ENCODE measurements at places on chromosomes 3 and 15. TPM values are rescaled to one million over a fixed set of nuclear protein-coding genes. Genes with fewer than 3 reads are reported as not detected.

P3H2 gene
- 8.3 TPM for total RNA-seq

ATP1B3 gene
- 46.6 TPM for total RNA-seq

MST1R gene
- 0.72 TPM for total RNA-seq

GOLGA8G gene
- not detected for total RNA-seq

TTC23 gene
- 21.7 TPM for total RNA-seq

PLA2G4D gene
- total RNA-seq = not detected

CAV3 gene
- total RNA-seq = not detected

PIAS1 gene
- total RNA-seq = 29.0 TPM

PLA2G4B gene
- 0.72 TPM for total RNA-seq

LXN gene
- total RNA-seq = 114 TPM

IMPG2 gene
- total RNA-seq = 0.36 TPM

ZIC4 gene
- total RNA-seq = 0.29 TPM

GREM1 gene
- total RNA-seq = 457 TPM

EPB42 gene
- total RNA-seq = not detected

TIMP4 gene
- 2.4 TPM for total RNA-seq

HYAL1 gene
- under 0.01 TPM for total RNA-seq

TTLL13 gene
- total RNA-seq = under 0.01 TPM

CD200R1L gene
- not detected for total RNA-seq

UBP1 gene
- 77.4 TPM for total RNA-seq

KIAA1143 gene
- total RNA-seq = 31.8 TPM

ANKRD34C gene
- not detected for total RNA-seq

RPL15 gene
- total RNA-seq = 1,871 TPM

MEX3B gene
- 11.2 TPM for total RNA-seq

SRGAP3 gene
- 4.7 TPM for total RNA-seq

ACKR2 gene
- not detected for total RNA-seq

CHSY1 gene
- total RNA-seq = 36.8 TPM

CCR9 gene
- not detected for total RNA-seq

DPPA2 gene
- not detected for total RNA-seq

LYZL4 gene
- total RNA-seq = not detected
